Ovary (tissue), 10 donors: ENCODE measurements at places on chromosomes 2 and 18. TPM values are rescaled to one million over a fixed set of nuclear protein-coding genes. Genes with fewer than 3 reads are reported as not detected.

MROH2A gene
- total RNA-seq, result not detected

RHBDD1 gene
- 74.2 TPM for total RNA-seq

IL18R1 gene
- 1.7 TPM for total RNA-seq

DTYMK gene
- total RNA-seq, result 14.6 TPM

SAG gene
- not detected for total RNA-seq

NFATC1 gene
- 11.7 TPM for total RNA-seq

LINC00305 gene
- not detected for total RNA-seq

HOXD12 gene
- not detected for total RNA-seq

FAHD2B gene
- total RNA-seq, result 16.1 TPM

FIGLA gene
- total RNA-seq, result not detected

ABCG8 gene
- total RNA-seq, result 0.05 TPM

MOCOS gene
- total RNA-seq, result 12.6 TPM

CNOT9 gene
- 53.9 TPM for total RNA-seq

AGAP1 gene
- total RNA-seq, result 32.2 TPM

KHK gene
- total RNA-seq, result 5.2 TPM
